ENCODE measurements at places on chromosomes 12 and 14.

GRCh38 chr12:2101771-2102170 lies 49.0 kb downstream of the CACNA1C start:
- DNase-seq = no peak

- DNase-seq = no peak
Observed at GRCh38 chr12:21129906-21130305, 1.1 kb upstream of the SLCO1B1 start.

GRCh38 chr12:5403411-5403810 lies 28.5 kb upstream of the NTF3 start:
- no peak for DNase-seq

GRCh38 chr14:95611293-95611880 lies 74.8 kb upstream of the TCL1B start:
- no peak for DNase-seq

DNA sequence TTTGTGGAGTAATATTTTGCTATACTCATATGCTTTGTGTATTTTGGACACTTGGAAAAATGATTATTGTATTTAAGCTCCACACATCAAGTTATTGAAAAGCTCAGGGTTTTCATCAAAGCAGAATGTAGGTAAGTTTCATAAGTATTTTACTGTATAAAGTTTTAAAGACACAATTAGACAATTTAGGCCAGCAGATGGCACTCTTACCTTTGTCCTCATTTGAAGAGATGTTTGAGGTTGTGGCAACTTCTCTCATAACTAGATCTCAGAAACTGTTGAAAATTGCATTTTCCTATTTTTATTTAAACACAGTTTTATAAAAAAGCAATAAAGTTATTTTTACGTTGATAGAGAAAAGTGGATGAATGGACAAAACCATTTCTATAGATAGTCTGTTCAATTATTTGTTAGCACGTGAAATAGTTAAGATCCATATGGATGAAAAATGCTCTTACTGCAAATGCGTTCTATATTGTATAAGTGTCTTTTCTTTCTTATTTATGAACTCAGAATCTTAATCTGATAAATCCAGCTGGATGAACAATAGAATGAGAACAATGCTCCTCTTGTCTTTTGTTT lies 300.0 kb downstream of the AEBP2 start:
- no peak for DNase-seq

- no peak for DNase-seq
Observed at GRCh38 chr14:20614038-20614840, 23.1 kb upstream of the RNASE12 start.

DNA sequence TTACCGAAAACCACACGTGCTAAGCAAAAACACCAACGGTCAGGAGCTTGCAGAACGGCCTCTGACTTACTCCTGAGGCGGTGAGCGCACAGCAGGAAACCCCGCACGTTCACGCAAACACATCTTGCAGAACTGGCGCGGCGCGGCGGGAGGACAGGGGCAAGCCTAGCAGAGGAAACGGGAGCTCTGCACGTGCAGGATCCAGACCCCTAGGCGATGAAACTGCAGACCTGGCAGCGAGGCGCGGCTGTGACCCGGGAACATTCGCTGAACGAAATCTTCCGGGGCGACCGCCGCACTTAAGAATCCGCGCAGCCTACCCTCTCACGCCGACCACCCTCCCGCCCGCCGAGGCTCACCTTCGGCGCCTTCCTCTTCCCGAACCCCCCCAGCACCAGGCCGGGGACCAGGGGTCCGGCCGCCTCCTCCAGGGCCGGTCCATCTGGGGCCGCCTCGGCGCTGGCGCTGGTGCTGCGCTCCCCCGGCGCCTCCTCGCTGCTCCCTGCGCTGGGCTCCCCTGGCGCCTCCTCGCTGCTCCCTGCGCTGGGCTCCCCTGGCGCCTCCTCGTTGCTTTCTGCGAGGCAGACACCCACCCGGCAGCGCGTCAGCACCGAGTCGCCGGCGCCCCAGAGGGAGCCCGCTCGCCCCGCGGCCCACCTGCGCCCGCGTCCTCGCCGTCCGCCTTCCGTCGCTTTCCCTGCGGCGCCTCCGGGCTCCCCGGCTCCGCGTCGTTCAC lies 615 bp downstream of the DDX51 start:
- DNase-seq = no peak

- no peak for DNase-seq
Observed at GRCh38 chr14:45811155-45811554, 558.2 kb upstream of the MIS18BP1 start.

DNA sequence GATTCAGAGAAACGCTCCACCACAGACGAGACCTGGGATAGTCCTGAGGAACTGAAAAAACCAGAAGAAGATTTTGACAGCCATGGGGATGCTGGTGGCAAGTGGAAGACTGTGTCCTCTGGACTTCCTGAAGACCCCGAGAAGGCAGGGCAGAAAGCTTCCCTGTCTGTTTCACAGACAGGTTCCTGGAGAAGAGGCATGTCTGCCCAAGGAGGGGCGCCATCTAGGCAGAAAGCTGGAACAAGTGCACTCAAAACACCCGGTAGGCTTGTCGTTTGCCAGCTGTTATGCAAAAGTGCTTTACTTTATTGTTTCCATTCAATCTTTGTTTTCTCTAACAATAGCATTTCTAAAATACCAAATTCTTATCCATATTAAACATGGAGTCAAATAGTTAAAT lies 287.3 kb downstream of the NAV3 start:
- DNase-seq = no peak

DNA sequence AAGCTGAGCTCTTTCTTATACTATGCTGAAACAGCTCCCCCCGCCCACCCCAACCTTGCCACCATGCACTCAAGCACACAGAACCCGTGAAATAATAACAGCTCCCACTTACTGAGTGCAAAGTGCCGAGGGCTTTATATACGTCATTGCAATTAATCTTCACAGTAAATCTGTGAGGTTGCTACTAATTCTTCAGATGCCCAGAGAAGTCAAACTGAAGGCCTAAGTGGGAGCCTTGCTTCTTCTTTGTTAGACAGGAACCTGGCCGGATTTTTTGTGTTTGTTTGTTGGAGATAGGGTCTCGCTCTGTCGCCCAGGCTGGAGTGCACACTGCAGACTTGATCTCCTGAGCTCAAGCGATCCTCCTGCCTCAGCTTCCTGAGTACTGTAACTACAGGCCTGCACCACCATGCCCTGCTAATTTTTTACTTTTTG lies 34.0 kb downstream of the VCPKMT start:
- no peak for DNase-seq

DNA sequence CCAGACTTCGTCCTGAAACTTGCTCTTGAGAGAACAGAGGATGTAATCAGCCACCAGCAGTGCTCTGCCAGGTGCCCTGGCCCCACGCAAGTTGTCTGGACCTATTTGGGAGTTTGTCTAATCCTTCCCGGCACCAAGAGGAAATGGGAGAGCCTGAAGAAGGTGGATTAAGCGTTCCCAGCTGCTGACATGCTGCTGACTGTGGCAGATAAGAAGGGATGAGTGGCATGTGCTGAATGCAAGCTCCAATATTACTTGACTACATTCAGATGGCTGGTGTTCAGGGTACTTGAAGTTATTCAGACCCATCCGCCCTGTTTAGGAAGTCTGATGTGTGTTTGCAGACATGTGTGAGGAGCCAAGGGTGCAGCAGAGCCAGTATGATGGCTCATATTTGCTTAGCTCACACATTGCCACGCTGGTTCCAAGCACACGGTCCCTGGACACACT lies 440.6 kb upstream of the CCDC196 start:
- no peak for DNase-seq

DNA sequence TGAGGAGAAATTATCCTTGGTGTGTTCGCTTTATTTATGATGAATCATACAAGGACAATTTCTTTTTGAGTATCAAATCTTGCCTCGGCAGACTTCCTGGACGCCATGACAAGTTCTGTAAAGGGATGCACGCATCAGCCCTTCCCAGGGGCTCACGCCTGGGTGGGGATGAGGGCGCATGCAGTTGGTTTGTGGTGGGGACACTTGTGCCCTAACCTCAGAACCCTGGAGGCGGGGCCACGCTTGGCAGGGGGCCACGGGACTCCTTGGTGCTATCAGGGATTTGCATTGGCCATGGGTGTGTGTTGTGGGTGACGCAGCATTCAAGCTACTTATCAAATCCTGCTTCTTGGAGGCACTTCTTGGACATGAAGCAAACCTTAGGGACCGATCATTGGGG lies 143.8 kb upstream of the RTL1 start:
- DNase-seq = no peak

DNA sequence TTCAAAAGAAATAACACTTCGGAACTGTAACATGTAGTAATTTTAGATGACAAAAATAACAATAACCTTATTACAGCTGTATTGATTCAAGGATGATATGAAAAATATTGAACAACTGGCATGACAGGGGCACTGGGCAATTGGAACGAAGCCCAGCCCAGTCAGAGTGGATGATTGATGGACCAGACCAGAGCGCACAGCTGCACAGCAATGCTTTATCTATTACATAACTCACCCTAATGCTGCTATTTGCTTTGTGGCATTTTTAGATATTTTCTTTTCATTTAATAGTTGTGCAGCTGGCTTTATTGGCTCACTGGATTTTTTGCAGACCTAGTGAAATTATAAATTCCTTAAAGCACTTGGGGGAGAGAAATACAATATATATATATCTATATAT lies 26.9 kb upstream of the FERMT2 start:
- DNase-seq = no peak

GRCh38 chr14:98548071-98548686 lies 723.8 kb downstream of the BCL11B start:
- DNase-seq = no peak

DNA sequence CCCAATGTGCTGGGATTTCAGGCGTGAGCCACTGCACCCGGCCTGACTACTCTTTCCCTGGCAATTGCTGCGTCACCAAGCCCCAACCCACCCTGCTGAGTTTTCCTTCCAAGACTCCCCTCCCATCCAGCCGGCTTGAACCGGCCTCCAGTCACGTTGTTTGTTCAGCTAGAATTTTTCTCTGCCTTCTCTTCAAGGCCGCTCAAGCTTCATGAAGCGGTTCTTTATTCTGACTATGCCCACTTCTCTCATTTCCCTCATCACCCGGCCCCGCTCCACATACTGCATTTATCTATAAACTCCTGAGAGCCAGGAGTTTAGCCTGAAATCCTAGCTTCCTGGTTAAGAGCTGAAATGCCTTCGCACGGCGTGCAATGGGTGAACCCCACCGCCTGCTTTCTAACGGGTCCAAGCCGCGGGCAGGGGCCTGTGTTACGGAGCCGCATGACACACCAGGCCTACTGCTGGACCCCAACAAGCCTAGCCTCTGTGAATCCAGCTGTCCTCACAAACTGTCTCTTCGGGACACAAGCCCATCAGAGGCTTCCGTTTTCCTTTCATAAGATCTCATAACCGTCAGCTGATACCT lies 999 bp upstream of the DCAF4 start:
- no peak for DNase-seq

- no peak for DNase-seq
Observed at GRCh38 chr12:97321621-97322020, 141.0 kb upstream of the RMST start.

DNA sequence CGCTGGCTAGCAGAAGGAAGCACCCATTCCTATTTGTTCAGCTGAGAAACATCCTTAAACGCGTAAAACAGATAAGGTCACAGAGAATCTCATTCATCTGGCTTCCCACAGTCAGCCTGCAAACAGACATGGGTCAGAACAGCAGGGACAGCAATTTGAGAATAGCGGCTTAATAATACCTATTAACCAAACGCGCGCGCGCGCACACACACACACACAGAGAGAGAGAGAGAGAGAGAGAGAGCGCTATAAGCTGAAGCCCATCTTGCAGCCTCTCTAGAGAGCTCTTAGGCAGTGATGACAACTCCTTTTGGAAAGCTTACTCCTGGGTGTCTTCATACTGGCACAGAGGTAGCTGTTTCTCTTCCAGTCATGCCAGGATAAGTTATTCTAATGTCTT lies 26.4 kb downstream of the TMEM132D start:
- no peak for DNase-seq

GRCh38 chr12:90030726-90031125 lies 322.1 kb upstream of the ATP2B1 start:
- no peak for DNase-seq

- DNase-seq = peak; percentile 11
Observed at GRCh38 chr14:33307691-33308251, 369.1 kb downstream of the NPAS3 start.

DNA sequence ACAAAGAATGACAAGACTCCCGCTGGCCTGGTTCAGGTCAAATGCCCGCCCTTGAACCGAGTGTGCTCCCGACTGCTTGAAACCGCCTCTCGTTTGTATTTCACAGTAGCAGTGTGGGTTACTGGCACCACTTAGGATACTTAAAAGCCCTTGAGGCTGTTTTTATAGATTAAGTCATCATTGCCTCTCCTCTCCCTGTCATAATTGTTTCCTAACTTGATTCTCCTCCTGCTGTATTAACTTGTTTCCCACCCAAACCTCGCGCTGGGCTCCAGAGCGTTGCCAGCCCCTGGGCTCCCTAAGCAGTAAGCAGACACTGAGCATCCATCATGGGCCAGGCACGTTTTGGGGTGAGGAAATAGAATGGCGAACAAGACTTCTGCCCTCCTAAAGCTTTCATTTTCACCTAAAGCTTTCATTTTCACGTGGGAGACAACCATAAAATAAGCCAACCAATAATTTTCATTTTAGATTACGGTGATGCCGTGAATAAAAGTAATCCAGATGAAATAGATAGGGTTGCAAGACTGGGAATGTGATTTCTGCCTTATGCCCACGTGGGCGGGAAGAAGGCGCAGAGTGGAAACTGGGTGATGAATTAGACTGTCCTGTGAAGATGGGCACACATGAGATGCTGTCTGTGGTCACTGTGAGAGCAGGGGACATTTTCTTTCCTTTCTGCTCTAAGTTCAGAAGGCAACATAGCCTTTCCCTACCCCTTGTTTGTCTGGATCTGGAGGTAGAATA lies 97.5 kb downstream of the PPP2R5C start:
- DNase-seq = no peak

- no peak for DNase-seq
Observed at GRCh38 chr14:99831903-99832685, 38.9 kb downstream of the EML1 start.

- DNase-seq = no peak
Observed at GRCh38 chr14:73997108-73997943, 21.8 kb downstream of the ENTPD5 start.

DNA sequence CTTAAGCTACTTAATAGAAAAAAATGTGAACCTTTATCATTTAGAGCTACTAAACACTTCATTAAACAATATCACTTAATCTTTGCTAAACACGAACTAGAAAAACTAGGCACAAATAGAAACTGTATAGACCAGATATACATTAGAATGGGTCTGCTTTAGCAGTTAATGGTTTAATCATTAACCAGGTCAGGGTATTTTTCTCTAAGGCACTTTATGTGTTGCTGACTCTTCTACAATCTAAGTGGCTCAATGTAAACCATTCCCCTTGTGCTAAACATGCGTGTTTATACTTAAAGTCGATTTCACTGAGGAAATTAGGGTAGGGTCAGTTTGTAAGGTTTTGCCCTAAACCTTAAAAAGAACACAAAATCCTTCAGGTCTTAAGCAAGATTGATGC lies 29.7 kb downstream of the TMCC3 start:
- DNase-seq = no peak

GRCh38 chr14:34981743-34982420 lies 910 bp upstream of the SRP54 start:
- DNase-seq = no peak

DNA sequence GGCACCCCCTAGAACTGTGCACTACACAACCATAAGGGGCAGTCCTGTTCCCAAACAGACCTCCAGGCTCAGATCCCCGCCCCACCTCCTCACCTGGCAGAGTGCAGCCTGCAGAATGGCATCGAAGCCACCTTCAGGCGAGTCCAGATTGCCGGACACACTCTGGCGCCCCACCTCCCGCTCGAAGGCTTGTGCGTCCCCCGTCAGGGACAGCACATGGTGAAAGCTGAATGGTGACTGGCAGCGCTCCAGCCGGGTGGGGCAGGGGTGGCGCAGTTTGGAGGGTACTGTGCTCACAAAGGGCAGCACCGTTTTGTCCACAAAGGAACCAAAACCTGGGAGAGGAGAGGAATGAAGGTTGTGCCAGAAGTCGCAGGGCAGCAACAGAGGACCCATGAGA lies 10.6 kb downstream of the ITGB7 start:
- DNase-seq = no peak

Measured in anterior cingulate cortex (tissue), 58 donors.